ENCODE measurements at places on chromosomes 2 and 18.

GRCh38 chr2:24819442-24820174 is 26.4 kb downstream of the CENPO start:
- peak; percentile 52 for DNase-seq

GRCh38 chr2:130353291-130354138 is 2.3 kb upstream of the PTPN18 start:
- peak; percentile 54 for DNase-seq

DNA sequence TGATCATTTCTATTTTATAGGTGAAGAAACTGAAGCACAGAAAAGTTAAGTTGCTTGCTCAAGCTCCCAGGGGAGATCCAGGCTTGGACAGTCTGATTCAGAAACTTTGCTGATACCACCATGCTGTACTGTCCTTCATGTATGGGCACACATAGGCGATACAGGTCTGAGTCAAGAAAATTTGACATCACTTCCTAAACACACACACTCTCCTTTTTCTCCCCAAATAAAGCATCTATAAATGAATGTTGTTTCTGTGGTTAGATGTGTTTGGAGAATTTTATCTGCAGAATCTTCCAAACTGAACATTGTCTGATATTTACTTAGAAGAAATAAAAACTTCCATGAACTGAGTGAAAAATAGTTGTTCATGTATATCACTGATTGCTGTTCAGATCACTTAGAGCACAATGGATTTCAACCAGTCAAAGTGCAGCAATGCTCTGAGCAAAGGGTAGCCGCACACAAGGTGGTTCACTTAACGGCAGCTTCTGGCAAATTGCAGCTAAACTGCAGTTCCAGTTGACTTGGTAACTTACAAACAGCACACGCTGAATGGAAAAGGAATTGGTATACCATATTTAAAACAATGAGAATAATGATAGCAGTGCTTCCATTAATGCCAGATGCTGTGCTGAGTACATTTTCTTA is 10.0 kb upstream of the AGFG1 start:
- DNase-seq = no peak

GRCh38 chr2:11556101-11556806 is 22.4 kb downstream of the GREB1 start:
- no peak for DNase-seq

GRCh38 chr18:54743605-54743995 is 84.7 kb upstream of the RAB27B start:
- no peak for DNase-seq

DNA sequence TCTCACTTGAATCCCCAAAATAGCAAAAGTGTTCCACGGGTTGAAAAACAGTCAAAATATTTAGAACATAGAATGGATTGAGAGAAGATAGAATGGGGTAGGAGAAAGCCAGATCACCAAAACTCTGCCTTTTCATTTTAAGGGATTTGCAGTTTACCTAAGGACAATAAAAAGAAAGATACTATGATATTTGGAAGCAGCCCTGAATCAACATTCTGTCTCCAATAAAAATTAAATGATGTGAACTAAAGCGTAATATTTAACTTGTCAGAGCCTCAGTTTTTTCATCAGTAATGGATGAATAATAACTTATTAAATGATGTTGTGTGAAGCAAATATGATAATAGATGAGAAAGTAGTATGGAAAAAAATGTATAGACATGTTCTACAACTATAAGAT is 100.2 kb upstream of the REG3G start:
- DNase-seq = no peak

GRCh38 chr2:66443979-66444861 is 9.3 kb downstream of the MEIS1 start:
- peak; percentile 68 for DNase-seq

- DNase-seq = no peak
These were observed 12.1 kb downstream of the TFPI start for GRCh38 chr2:187542123-187542522.

GRCh38 chr2:241859017-241859435 is 332 bp upstream of the PDCD1 start:
- no peak for DNase-seq

DNA sequence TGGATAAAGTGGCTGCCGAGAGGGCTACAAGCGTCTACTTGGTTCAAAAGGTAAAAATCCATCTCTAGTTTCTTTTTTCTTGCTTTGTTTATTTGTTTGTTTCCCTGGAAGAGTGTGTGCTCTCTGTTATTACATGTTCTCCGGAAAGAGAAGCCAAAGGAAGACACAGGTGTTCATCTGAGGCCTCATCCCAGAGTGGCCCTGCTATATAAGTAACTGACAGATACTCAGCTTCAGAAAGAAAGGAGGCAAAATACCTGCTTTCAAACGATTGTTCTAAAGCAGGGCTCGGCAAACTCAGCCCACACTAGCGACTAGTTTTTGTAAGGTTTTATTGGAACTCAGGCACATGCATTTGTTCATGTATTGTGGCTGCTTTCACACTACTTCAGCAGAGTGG is 140.0 kb upstream of the ALPP start:
- DNase-seq = no peak

- no peak for DNase-seq
These were observed 1.1 kb downstream of the MAP4K3 start for GRCh38 chr2:39435741-39436591.

DNA sequence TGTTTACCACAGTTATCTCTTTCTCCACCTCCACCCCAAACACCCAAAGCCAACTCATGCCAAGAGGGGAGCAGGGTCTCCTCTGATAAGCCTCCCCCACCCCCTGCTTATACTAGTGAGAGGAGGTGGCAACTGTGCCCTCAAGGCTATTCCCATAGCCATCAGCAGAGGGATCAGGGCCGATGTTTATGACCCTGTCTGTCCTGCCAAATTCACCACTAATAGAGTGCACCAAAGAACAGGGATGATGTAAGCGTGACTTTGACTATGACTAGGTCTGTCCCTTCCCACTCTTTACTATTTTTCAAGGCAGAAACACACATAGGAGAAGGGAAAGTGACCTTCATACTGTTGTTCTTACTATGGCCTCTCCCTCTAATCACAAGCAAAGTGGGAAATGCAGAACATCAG is 74.6 kb downstream of the CLHC1 start:
- no peak for DNase-seq

DNA sequence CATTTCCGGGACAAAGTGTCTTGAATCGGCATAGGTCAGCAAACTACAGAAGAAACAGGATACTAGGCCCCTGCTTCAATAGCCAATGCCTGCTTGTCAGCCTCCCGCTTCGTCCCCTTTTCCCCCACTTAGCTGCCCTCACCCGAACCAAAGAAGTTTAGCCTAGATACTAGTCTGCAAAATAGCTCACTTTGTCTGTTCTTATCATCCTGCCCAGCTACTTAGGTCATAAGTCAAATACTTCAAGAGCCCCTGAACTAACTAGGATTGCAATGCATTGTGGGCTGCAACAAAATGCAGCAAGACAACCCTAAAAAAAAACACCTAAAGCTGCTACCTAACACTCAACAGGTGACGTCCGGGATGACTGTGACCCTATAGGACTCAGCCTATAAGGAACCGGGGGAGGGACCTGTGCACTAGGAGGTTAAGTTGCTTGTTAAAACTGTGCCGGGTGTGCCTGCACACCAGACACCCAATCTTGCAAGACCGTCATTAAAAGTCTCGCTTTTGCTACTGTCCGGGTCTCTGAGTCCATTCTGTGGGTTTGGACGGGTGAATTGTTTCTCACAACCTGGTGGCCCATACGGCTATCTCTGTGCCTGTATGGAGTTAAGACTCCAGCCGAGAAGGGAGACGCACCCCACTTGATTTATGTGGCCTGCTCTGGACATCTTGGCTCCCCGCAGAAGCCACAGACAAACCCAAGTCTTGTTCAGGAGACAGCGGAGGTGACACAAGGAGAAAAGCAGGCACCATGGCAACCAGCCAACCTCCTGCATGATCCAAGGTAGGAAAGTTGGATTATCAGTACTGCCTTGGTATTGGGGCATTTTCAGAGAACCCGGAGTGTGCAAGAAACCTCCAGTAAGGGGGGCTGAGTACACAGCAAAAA is 105.9 kb downstream of the HIBCH start:
- DNase-seq = no peak

DNA sequence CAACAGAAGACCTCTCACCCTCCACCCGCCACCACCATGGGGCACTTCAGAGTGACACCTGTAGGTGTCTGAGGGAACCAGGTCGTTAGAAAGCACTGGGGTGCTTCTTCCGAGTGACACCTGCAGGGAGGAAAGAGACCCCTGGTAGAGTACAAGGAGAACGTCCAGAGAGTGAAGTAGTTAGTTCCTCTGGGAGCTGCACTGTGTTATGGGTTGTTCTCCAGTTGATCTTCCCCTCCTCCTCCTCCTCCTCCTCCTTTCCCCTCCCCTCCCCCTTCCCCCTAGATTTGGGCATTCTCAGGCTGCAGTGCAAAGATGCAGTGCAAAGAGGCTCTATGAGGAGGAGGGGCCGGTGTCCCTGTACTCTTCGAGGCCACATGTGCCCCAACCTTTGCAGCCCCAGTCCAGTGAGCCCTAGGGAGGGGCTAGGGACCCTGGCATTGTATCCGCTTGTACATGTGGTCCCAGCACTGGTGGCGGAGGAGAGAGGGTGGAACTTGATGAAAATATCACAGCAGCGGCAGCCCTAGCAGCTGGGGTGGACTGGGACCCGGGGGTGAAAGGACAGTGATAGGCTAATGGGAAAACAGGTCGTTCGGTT is 850 bp downstream of the DNAJB2 start:
- peak; percentile 66 for DNase-seq

DNA sequence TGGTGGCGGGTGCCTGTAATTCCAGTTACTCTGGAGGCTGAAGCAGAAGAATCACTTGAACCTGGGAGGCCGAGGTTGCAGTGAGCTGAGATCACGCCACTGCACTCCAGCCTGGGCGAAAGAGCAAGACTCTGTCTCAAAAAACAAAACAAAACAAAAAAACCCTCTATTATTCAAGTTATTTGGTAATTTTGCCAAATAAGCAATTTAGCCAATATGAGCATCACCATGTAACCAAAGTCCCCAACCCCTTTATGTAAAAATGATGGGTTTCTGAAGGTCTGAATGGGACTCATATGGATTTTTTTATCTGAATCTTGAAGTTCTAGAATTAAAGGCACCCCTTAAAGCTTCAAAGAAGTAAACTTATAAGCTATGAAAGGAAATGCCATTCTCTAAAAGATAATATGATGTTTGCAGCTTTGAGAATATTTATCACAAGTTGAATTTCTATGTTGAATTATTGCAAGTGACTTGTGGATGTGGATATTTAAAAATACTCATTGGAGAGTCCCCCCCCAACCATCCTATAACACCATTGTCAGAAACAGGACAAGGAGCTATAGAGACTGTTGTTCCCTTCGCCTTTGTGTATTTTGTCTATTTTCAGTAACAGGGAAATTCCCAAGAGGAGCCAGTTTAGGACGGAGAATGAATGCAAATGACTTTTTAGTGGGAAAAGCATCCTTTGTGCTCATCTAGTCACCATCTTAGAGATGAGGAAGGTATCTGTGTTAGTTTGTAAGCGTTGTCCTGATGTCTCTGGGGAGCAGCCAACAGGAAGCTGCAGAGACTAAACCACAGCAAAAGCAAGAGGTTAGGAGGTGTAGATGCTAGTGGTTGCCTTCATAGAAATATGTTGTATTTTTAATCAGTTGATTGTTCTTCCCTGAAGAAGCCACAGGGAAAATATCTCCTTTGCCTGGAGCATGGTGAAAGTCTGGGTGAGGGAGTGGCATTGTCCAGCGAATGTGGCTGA is 68.3 kb downstream of the TET3 start:
- DNase-seq = no peak

DNA sequence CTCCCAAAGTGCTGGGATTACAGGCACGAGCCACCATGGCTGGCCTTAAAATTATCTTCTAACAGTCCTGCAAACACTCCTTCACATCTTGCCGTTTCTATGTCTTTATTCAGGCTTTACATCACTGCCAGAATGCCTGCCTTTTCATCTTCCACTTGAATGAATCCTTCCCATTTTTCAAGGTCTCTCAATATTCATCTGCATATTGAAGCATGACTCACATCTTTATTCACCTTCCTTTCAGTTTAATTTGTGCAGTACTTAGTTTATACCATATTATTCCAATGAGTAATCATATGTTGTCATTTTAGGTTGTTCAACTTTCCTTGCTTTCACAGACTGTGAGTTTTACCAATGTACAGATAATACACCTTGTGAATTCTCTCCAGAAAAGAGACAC is 510.1 kb upstream of the PIK3C3 start:
- DNase-seq = no peak

- DNase-seq = no peak
These were observed 330.0 kb upstream of the DCC start for GRCh38 chr18:52009958-52010357.

- no peak for DNase-seq
These were observed 33.1 kb upstream of the SMAD7 start for GRCh38 chr18:48983793-48984437.

- DNase-seq = no peak
These were observed 1112.7 kb upstream of the NRXN1 start for GRCh38 chr2:52144590-52144989.

- DNase-seq = no peak
These were observed 13.1 kb downstream of the RBBP8 start for GRCh38 chr18:22946217-22946616.

DNA sequence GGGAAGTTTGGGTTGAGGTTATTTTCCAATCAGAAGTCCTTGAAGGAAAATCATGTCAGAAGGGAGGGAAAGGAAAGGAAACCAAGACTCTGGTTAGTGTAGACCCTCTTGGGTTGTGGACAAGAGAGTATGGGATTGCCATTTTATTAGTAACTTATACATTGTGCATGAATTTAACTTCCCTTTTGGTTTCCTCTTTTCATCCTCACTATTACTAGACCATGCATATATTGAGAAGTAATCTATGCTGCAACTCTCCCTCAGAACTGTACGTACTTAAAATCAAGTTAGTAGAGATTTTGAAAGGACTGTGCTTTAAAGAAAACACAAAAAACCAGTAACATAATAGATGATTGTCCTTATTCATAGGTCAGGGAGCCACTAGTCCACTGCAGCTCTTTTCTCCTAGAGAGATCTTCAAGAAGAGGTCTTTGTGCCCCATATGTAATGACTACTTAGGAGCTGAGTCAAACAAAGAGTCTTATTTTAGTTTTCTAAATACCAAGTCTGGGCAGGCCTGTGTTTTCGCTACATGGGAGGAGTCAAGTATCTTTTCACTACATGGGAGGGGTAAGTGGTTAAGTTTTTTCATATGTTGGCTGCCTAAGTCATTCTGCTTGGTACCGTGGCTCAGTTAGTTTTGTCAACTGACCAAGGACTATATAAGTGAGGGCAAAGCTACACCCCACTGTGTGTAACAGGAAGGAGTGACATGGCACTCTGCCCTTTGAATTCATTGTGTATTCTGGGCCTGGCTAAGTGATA is 25.2 kb upstream of the FAM117B start:
- DNase-seq = no peak

GRCh38 chr18:46950064-46950656 is 32.8 kb downstream of the KATNAL2 start:
- no peak for DNase-seq

- DNase-seq = no peak
These were observed 60.1 kb downstream of the EMILIN2 start for GRCh38 chr18:2906704-2907549.

DNA sequence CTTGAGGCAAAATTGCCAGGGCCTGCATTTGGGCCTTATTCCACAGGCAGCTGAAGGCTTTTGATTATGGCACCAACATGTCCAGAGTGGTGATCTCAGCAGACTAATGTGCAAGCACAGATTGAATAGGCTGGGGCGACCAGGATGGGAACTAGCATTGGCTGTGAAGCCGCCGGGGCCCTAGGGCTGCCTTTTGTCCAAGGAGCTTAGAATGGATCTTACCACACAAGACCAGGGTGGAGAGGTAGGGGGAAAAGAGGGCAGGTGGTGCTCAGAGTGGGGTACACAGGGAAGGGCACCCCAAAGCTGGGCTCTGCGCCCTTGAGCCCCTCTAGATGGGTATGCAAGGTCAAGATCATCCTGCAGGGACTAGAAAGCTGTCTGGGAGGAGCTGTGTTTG is 23.1 kb downstream of the PSD4 start:
- DNase-seq = no peak

GRCh38 chr2:29353403-29353991 is 238.3 kb downstream of the CLIP4 start:
- DNase-seq = no peak

All from sigmoid colon (tissue), 7 donors.